ENCODE measurements at places on chromosomes 7 and 10.

- no peak for DNase-seq
These were observed 30.1 kb downstream of the KCND2 start for GRCh38 chr7:120303105-120303504.

GRCh38 chr7:75626954-75627353, 111.8 kb downstream of the HIP1 start:
- DNase-seq, result no peak

GRCh38 chr10:54125098-54125747, 675.8 kb downstream of the PCDH15 start:
- DNase-seq, result no peak

- DNase-seq, result no peak
These were observed 4.3 kb upstream of the GSAP start for GRCh38 chr7:77420438-77420837.

DNA sequence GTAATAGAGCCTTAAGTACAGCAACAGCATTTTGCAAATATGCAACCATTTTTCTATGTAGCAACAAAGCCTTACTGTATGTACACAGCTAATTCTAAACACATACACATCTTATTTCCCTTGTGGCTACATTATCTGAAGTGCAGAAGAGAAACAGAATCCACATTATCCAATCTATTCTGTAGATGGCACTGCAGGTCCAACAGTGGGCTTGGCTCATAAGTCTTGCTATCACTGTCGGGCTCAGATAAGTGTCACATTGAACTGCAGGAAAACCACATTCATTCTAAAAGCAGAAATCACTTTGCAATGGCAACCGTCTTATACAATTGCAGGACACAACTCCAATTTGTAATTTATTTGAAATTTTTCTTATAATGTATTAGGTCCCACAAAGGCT, 109.8 kb upstream of the NOBOX start:
- peak; percentile 54 for DNase-seq

DNA sequence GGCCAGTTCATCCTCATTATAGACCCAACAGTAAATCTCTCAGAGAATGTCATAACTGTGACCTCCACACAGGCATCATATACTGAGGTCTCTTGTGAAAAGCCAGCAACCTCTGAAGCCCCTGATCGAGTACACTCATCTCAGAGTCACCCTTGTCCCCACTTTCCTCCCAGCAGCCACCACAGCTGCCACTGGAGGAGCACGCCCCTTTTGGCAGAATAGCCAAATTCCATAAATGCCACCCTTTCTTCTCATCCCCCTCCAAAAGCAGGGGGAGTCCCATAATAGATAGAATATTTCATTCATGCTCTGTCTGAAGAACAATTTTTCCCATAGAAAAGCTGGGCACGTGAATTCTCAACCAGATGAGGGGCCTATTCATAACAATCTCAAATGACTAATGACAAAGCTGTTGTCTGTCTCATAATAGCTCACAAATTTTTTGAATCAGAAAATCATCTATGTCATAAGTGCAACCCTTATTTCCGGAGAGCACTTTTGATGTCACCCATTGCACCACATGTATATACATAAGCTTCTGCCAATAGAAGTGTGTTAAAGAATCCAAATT, 47.4 kb downstream of the SGMS1 start:
- DNase-seq, result no peak

DNA sequence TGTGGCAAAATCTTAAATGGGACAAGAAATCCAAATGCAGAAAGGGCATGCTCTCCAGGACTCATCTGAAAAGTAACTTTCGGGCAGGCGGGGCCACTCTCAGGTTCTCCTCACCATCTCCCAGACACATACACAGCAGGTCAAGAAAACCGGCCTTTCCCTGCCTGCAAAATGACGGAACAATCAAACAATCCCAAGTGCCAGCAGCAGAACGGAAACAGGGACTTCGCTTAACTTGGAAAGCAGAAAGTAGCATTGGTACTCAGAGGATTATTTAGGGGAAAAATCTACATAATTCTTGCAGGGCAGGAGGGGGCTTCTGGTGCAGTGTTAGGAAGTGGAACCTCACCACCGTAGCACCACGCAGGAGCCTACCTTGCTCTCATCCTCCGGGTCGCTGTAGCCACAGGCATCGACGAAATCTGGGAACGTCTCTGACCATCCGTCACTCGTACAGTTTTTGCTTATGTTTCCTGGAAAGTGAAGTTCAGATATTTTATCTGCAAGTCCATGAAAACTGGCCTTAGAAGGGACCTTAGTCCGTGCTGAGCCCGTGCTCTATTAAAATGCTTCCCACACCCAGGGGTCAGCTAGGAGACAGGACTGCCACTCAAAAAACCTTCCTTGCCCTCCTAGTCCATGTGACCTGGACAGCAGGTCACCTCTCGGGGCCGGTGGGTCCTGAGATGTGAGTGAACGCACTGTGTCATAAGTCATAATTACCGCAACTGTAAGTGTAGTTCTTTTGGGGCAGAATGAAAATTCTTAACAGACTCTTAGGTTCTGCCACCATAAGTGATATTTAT, 41.1 kb downstream of the VIPR2 start:
- no peak for DNase-seq

DNA sequence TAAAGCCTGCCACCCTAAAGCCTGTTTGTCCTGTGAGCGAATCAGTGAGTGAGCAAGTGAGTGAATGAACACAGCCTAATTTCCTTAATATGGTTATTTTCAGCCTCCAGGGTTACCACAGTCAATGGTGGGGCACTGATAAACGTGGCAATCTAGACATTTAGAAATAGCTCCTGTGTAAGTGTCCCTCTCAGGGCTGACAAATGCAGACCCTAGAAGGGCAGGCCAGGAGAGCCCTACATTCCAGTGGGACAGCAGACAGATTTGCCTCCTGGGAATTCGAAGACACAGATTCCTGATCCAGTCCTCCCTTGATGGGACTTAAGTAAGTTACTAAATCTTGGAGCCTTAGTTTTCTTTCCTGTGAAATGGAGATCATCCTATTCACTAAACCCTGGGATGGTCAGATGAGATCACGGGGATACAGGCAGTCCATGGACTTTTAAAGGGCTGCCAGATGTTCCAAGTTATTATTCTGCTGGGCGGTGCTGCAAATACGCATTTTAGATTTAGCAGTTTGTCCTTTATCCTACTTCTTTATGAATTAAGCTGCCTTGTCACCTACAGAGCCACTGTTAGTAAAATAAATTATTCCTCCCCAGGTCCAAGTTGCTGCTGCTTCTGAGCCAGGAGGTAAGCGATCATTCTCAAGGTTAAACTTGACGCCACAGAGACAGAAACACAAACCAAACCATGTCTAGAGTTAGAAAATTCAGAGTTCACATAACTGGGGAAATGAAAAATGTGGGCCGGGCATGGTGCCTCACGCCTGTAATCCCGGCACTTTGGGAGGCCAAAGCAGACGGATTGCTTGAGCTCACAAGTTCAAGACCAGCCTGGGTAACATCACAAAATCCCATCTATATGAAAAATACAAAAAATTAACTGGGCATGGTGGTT, 54.8 kb upstream of the TM9SF3 start:
- no peak for DNase-seq

- no peak for DNase-seq
These were observed 12.5 kb upstream of the LIPK start for GRCh38 chr10:88693392-88694020.

- no peak for DNase-seq
These were observed 75.3 kb downstream of the SVOPL start for GRCh38 chr7:138625849-138626230.

DNA sequence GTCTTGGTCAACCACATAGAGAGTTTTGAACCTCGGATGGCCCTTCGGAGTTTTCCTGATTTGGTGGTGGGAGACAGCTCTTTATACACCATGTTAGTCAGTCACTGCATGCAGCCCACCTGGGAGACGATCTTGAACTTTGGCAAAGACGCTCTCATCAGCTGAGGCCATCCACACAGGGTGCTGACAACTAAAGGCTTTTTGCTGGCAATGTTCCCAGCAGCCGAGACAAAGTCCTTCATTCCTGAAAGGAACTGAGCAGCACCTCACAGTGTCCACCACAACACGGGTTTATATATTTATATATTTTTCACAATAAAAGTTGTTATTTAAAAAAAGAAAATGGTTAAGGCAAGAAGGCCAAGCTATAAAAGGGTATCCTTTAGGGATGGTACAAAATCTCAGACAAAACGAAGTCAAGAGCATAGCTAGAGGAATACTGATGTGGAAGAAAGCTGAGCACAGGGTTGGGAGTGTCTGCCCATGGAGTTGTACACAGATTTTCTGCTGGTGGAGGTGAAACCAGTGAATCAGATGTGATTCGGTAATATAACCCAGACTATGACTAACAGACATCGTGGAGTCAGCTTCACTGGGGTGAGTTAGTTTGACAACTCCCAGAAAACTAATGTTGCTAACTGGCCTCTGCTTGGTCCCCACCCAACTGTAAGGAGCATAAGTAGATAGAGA, 27.4 kb upstream of the CAPZA2 start:
- no peak for DNase-seq

- no peak for DNase-seq
These were observed 72.7 kb upstream of the NUPR2 start for GRCh38 chr7:56188823-56189346.

- DNase-seq, result peak; percentile 46
These were observed 558 bp downstream of the VOPP1 start for GRCh38 chr7:55571511-55572377.

- no peak for DNase-seq
These were observed 81.3 kb downstream of the OSBPL3 start for GRCh38 chr7:24898691-24899090.

DNA sequence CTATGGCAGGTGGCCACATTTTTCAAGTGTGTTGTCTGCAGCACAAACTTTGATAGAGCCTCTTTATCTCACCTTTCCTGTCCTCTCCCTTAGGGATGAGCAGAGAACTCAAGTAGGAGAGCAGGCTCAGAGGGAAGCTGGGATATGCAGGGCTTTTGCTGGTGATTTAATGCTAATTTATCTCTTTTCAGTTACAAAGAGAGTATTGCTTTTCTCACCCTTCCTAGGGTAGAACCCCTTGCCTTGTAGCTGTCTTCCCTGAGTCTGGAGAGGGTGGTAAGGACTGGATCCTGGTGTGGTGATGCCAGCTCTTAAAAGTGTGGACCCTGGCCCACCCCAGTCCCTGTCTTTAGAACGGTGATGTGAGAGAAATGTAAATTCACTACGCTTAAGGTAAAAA, 1061.4 kb downstream of the TYW1 start:
- no peak for DNase-seq

DNA sequence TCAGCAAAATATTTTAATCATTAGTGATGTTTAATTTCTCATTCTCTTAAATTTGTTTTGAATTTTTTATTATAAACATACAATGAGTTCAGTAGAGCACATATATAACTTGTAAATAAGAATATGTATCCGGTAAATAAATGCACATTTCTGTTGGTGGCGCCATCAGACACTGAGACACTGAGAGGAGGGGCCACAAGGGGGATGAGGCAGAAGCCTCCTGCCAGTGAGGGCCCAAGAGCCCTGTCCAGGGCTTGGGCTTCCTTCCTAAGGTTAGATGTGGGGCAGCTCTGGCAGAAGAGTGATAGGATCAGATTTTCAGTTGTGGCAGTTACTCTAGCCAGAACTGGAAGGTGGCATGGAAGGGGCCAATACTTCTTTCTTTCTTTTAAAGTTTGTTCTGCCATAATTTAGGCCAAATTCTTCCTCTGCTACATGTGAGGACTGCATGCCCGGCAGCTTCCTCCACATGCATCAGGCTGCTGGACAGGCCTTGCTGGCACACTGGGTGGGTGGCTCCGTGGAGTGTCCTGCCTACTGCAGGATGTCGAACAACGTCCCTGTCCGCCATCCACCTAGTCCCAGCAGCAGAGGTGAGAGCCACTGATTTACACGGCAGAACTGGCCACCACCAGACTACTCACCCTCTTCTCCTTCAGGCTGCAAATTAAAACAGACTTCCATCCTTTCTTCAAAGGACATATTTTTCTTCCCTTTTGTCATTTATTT, 13.2 kb downstream of the PTPRN2 start:
- no peak for DNase-seq

DNA sequence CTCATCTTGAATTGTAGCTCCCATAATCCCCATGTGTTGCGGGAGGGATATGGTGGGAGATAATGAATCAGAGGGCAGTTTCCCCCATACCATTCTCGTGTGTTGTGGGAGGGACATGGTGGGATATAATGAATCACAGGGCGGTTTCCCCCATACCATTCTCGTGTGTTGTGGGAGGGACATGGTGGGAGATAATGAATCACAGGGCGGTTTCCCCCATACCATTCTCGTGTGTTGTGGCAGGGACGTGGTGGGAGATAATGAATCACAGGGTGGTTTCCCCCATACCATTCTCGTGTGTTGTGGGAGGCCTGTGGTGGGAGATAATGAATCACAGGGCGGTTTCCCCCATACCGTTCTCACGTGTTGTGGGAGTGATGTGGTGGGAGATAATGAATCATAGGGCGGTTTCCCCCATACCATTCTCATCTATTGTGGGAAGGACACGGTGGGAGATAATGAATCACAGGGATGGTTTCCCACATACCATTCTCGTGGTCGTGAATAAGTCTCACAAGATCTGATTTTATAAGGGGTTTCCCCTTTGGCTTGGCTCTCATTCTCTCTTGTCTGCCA, 271.0 kb downstream of the MAD1L1 start:
- no peak for DNase-seq

- no peak for DNase-seq
These were observed 9.4 kb upstream of the ZNF107 start for GRCh38 chr7:64656489-64656888.

DNA sequence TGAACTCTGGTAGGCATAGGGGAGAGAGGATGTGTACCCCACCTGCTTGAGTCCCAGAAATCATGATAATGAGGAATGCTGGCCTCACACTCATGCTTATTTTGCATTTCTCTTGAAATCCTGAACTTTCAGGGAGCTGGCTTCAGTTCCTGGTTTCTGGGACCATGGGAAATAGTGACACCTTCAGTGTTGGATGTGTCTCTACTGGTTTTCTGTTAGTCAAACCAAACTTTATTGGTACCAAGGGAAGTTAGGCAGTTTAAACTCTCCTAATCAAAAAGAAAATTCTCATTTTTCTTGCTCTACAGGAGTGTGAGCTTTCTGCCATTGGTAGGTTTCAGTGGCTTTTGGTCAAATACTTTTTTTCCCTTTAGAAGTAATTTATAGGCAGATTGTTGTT, 11.8 kb upstream of the PCGF5 start:
- no peak for DNase-seq

DNA sequence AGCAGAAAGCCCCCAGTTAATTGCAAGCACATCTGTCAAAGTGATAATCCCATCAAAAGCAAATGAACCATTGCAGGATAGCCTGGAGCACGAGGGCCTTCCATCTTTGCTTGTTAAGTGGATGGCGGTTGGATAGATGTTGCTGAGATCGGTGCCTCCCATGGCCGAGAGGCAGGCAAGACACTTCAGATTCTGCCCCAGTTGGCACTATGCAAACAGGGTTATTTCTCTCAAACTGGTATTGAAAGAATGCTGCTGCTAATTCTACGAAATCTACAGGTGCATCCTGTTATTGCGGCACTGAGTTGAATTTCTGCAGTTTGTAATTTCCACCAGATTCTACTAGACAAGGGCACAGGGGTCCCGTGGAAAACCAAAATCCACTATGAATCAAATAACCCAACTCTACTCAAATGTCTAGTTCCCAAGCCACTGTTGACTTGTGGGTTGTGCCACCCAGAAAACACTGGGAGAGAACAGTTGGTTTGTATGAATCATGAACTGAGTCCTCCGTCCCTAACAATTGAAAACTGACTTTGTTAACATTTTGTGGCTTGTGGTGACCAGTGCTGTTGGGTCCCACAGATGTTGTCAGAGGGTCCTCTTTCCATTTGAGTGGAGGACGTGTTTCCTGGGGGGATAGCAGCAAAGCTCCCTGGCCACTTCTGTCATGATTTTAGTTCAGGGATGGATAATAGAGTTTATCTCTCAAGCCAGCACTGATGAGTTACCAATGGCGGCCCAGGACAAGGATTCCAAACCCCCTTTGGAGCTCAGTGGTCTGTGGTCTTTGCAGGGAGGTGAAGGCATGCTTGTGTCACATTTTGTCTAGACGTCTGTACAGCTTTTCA, 7.1 kb upstream of the IL2RA start:
- no peak for DNase-seq

Data from renal cortex interstitium (tissue), 15 donors.